Progenitor cell of endocrine pancreas (in vitro differentiated cells): ENCODE measurements at places on chromosomes 3 and 15. TPM values are rescaled to one million over a fixed set of nuclear protein-coding genes. Genes with fewer than 3 reads are reported as not detected.

DNA sequence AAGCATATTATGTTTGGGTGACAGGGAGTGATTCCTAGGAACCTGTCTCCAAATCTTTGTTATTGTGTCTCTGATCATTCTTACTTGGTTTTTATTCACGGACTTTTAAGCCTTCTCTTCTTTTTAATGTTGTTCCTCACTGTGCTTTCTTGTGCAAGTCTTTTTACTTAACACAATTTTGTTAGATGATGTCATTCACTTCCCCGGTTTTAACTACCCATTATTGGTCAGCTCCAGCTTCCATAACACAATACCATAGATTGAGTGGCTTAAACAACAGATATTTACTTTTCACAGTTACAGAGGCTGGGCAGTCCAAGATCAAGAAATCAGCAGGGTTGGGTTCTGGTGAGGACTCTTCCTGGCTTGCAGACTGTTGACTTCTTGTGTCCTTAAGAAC, 436.3 kb upstream of the CBLB start:
- no peaks in the 10 kb centered on the region for H3K4me1 ChIP-seq
- H3K27me3 ChIP-seq: no peaks in the 10 kb centered on the region
- H3K27ac ChIP-seq: no peak overlapping the region
- no peak for DNase-seq

DNA sequence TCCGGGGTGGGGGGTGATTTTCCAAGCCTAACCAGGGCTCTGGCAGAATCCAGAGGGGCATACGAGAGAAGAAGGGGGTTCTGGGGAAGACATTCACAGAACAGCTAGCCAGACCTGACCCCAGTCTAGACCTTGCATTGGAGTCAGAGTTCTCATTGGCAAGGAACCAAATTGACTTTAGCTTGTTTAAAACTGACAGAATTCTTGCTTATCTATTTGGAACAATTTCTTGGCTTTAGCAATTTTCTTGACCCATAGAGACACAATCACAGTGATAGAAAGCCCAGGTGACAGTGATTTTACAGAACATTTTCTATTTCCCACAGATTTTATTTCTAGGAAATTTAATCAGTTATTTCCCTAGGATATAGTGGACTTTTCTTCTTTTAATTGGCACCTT, 23.6 kb upstream of the ATP11B start:
- no peak for DNase-seq
- H3K4me1 ChIP-seq: peaks cover 8% of the 10 kb centered on the region
- no peaks in the 10 kb centered on the region for H3K27me3 ChIP-seq

- H3K27me3 ChIP-seq: no peaks in the 10 kb centered on the region
- H3K4me1 ChIP-seq: peaks cover 81% of the 10 kb centered on the region
- H3K27ac ChIP-seq: peak overlapping the region; percentile 94
- H3K36me3 ChIP-seq: no peaks in the 10 kb centered on the region
Measured at GRCh38 chr3:71130471-71131374, 452.8 kb downstream of the FOXP1 start.

DNA sequence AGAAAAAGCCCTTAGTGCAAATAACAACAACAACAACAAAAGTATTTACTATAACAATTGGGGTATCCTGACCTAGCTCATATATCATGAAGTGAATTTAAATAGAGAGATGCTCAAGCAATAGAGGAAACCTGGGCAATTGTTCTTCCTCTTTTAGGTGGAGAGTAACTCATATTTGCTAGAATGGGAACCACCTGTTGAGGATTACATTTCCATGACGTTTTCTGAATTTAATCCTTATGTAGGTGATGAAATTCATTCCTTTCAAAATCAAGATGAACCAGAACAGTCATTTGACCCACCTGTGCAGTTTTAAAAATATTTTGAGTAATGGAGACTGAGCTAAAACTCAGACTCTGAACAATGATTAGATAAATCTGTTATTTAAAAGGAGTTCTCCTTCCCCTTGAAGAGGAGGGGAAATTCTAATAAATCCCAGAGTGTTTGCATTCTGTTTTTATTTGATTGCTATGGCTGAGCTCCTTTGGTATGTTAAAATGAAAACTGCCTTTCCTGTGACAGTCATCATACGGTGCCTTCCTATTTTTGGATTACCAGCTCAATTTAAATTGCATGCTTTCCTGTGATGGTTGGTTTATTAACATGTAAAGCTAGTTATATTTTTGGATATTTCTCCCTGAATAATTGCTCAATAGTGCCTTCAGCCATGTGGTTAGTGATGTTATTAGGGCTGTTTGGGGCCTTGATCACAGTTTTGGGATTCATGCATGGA, 24.3 kb downstream of the VPS8 start:
- no peak overlapping the region for H3K4me3 ChIP-seq
- no peaks in the 10 kb centered on the region for H3K27me3 ChIP-seq
- H3K4me1 ChIP-seq: no peaks in the 10 kb centered on the region
- no peak for DNase-seq
- peak overlapping the region; percentile 46 for H3K27ac ChIP-seq

DNA sequence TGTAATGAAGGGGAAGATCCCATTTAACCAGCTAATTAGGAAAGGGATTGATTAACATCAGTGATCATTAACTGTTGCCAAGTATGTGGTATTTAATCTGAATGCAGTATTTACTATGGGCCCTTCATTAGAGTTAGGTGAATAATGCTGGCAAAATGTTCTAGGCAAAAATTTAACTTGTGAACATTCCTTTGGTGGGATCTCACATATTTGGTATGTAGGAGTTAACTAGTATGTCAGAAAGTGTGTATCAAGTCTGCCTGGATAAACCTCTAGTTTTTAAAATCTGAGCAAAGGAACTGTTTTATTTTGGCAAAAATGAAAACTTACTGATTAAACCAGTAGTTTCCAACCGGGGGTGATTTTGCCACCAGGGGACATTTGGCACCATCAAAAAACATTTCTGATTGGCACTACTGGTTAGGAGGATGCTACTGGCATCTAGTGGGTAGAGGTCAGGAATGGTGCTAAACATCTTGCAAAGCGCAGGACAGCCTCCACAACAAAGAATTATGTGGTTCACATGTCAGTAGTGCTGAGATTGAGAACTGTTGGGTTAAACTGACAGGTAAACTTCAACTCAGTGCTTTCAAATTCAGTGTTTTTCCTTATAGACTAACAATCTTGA, 22.5 kb downstream of the LRTM1 start:
- no peak for DNase-seq
- H3K4me3 ChIP-seq: no peak overlapping the region
- H3K27ac ChIP-seq: no peak overlapping the region
- no peaks in the 10 kb centered on the region for H3K4me1 ChIP-seq
- no peaks in the 10 kb centered on the region for H3K36me3 ChIP-seq

- H3K4me1 ChIP-seq: peaks cover 12% of the 10 kb centered on the region
- no peak overlapping the region for H3K4me3 ChIP-seq
- H3K36me3 ChIP-seq: no peaks in the 10 kb centered on the region
- H3K27me3 ChIP-seq: peaks cover 4% of the 10 kb centered on the region
- no peak overlapping the region for H3K27ac ChIP-seq
Measured at GRCh38 chr3:39285332-39285731, 5.5 kb upstream of the CX3CR1 start.

GRCh38 chr15:96353930-96354730, 23.6 kb downstream of the NR2F2 start:
- peaks cover 2% of the 10 kb centered on the region for H3K36me3 ChIP-seq
- no peak overlapping the region for H3K27ac ChIP-seq
- peaks cover 23% of the 10 kb centered on the region for H3K4me1 ChIP-seq
- peak overlapping the region; percentile 50 for H3K4me3 ChIP-seq

FBXO22 gene
- 42.9 and 43.6 TPM in 2 replicates for total RNA-seq

GOLGA6L4 gene
- 10.0 and 11.7 TPM in 2 replicates for total RNA-seq

ARGFX gene
- total RNA-seq: not detected in 2 replicates
